AG04449 (cell line): ENCODE measurements at places on chromosomes 12 and 14.

DNA sequence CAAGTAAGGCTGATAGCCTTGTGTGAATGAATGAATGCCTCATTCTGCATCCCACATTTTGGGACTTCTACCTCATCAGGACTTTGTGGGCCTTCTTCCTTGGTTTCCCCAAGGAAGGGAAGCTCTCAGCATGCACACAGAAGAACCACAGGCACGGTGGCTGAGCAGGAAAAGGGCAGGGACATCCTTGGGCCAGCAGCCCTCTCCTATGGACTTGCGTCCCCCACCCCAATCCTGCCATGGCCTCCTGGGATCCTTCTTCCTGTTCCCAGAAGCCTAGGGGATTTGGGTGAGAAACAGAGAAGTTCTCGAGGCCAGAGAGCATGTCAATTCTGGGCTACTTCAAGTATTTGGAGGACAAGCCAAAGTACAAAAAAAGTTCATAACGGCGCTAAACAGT lies 69.7 kb downstream of the LGMN start:
- DNase-seq, result no peak

DNA sequence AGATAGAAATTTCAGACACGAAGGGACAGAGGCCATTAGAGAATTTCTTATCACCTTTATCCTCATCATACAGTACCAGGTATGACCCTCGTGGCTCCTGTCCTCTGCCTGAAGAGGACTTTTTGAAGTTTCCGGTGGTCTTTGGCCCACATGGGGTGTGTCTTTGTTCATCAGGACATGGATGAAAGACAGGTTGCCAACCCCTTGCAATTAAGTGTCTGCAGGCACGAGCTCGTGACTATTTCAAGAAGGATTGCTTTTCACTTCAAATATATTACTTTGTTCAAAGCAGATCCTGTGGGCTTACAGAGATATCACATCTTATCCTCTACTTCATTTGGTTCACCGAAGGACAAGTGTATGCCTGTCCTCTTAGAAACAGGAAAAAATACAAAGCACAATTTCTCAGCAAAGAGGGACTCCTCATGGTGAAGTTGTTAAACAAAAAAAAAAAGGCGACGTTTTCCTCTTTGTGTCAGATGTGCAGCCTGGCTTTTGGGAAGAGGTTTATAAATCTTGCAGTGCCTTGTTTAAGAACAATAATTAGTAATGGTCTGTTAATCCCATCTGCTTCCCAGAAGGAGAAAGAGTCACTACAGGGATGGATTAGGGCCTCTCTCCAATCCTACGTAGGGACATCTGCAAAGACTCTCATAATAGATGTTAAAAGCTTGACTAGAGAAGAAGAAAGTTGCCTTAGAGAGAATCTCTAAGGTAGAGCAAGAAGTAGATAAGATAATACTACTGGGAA lies 13.5 kb upstream of the FAM234B start:
- no peak for DNase-seq

GRCh38 chr12:27771481-27772327 lies 8.3 kb upstream of the KLHL42 start:
- no peak for DNase-seq

DNA sequence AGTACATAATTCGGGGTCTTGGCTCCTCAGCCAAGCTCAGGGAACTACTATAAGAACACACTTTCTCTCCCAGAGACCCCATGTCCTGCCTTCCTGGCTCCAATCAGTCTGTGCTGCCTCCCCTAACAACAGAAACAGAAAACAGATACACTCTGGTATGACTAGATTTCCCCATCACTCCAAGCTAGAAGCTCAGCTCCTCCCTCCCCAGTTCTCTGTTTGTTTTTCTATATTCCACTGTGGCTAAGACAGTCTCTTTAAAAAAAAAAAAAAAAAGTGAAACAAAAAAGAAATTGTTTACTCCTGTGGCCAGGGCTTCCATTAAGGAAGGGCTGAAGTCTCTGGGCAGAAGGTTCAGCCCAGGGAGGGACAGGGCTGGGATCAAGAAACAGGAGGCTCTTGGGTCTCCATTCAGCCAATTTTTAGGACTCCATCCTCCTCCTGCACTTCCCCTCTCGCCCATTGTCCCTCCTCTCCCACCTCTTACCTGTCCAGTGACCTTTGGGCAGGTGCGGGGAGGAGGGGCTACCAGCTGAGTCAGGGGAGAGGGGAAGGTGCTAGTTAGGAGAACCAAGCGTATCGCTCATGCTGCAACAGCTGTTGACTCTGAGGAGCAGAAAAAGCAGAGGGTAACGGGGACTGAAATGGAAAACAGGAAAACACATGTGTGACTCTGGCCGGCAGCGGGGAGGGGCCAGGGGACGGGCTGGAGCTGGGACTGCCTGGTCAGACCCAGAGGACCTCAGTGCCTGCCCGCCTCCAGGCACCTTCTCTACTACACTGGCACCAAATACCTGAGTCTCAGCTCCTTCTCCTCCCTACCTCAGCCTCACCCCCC lies 4.1 kb upstream of the SLC7A7 start:
- no peak for DNase-seq
